ENCODE measurements at places on chromosomes 11 and 22. TPM values are rescaled to one million over a fixed set of nuclear protein-coding genes. Genes with fewer than 3 reads are reported as not detected.
A peak's percentile ranks its signal among the peaks of the same experiment; 100 is the strongest.

- no peak overlapping the region for H3K4me3 ChIP-seq
- H3K27ac ChIP-seq = no peak overlapping the region
- no peak for DNase-seq
Measured at GRCh38 chr11:74683279-74683871, 47.9 kb downstream of the CHRDL2 start.

PIK3C2A gene
- 19.6 TPM for total RNA-seq

DNA sequence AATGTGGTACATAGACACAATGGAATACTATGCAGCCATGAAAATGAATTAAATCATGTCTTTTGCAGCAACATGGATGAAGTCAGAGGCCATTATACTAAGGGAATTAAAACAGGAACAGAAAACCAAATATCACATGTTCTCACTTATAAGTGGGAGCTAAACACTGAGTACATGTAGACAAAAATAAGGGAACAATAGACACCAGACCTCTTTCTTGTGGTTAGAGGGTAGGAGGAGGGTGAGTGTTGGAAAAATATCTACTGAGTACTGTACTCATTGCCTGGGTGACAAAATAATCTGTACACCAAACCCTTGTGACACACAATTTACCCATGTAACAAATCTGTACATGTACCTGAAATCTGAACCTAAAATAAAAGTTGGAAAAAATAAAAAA is 59.1 kb upstream of the ANO5 start:
- no peak for DNase-seq
- H3K4me1 ChIP-seq = no peaks in the 10 kb centered on the region
- no peak overlapping the region for H3K4me3 ChIP-seq
- no peak overlapping the region for H3K27ac ChIP-seq
- H3K27me3 ChIP-seq = no peaks in the 10 kb centered on the region

FGF3 gene
- not detected for total RNA-seq

DNA sequence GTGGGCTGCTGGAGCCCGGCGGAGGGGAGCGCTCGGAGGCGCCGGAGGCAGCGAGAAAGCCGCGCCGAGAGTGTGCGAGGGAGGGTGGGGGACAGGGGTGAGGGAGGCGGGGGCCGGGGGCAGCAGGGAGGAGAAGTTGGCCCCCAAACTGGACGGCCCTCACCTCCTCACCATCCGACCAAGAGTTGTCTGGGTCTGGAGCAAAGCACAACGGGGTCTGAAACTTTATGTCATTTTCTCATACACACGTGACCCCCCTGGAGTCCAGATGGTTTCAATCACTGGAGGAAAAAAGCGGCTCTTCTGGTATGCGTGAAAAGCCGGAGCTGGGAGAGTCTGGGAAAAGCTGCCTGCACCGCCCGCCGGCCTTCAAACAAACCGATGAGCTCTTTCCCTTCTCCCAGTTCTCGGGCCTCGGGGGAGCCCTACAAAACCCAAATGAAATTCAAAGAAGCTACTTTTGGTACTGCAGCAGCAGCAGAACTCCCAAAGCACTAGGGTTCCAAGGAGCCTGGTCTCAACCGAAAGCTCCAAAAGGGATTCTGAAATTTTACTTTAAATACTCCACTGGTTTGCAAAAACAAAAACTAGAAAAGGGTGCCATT is 39.7 kb upstream of the AKIP1 start:
- DNase-seq = no peak
- peaks cover 42% of the 10 kb centered on the region for H3K27me3 ChIP-seq
- H3K4me1 ChIP-seq = peaks cover 8% of the 10 kb centered on the region
- H3K4me3 ChIP-seq = no peak overlapping the region
- no peak overlapping the region for H3K27ac ChIP-seq

GRCh38 chr11:2118677-2119076 is 20.5 kb downstream of the IGF2 start:
- no peaks in the 10 kb centered on the region for H3K36me3 ChIP-seq
- DNase-seq = no peak
- H3K27ac ChIP-seq = no peak overlapping the region
- H3K4me3 ChIP-seq = no peak overlapping the region
- no peaks in the 10 kb centered on the region for H3K4me1 ChIP-seq

- no peaks in the 10 kb centered on the region for H3K36me3 ChIP-seq
- no peak overlapping the region for H3K4me3 ChIP-seq
- no peak overlapping the region for H3K27ac ChIP-seq
- no peak for DNase-seq
- H3K27me3 ChIP-seq = peaks cover 69% of the 10 kb centered on the region
Measured at GRCh38 chr11:76637491-76638269, 32.9 kb downstream of the LRRC32 start.

DNA sequence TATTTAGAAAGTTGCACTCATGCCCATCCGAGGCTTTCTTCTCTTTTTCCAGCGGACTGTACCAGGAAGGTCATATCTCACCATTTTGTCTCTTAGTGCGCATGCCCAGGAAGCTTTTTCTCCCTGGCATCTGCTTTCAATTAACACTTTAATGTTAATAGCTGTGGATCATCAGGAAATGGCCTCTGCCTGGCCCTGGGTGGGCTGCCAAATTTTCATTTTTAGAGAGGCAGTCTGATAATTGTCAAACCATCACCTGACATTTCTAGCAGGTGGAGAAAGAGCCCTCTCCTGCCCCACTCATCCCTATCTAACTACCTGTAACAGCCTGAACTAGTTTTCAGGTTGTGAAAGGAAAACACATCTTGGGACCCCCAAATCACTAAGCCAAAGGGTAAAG is 257.4 kb upstream of the LRRC4C start:
- no peaks in the 10 kb centered on the region for H3K36me3 ChIP-seq
- no peaks in the 10 kb centered on the region for H3K27me3 ChIP-seq
- no peak for DNase-seq
- H3K27ac ChIP-seq = no peak overlapping the region

DNA sequence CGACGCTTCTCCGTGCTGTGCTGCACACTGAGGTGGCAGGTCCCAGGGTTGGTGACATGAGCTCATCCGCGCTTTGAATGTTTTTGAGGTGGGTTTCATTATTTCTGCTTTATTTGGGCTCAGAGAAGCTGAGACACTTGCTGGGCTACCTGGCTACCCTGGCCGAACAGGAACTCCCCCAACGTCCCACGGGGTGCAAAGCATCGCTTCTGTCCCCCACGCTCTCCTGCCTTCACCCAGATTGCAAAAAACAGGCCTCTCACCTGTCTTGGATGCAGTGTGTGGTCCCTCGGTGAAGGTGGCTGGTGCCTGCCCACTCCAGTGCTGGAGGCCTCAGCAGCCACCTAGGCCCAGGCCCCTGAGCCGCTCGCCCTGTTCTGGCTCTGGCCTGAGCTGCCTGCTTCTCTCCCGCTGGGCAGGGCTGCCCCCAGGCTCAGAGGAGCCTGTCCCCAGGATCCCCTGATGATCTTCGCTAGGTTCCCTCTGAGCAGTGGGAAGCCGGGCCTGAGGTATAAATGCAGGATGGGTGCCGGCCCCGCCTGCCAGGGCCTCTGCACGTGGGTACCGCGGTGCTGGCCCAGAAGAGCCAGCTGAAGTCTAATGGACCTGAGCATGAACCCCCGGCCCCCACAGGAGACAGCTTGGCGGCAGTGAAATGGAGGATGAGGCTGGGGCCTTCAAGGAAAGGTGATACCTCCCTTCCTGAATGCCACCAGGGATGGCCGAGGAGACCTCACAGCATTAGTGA is 15.8 kb upstream of the MRGPRD start:
- no peak overlapping the region for H3K4me3 ChIP-seq
- H3K4me1 ChIP-seq = peaks cover 7% of the 10 kb centered on the region
- H3K36me3 ChIP-seq = no peaks in the 10 kb centered on the region
- peaks cover 89% of the 10 kb centered on the region for H3K27me3 ChIP-seq
- no peak overlapping the region for H3K27ac ChIP-seq

DNA sequence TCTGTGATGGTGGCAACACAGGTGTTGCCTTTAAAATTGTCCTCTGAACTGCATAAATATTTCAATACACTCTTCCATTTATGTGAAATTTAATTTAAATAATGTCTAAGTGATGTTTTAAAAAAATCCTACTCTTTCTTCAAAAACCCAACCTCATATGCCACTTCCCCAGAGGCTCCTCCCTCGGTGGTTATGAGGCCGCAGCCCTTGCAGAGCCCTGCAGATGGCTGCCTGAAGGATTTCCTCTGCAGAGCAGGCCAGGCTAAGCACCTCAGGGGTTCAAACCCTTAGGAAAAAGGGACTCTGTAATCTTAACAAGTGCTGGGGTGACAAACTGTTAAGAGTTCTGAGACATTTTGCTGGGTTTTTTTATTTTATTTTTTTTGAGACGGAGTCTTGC is 25.2 kb downstream of the MORC2 start:
- no peak overlapping the region for H3K27ac ChIP-seq
- no peak for DNase-seq
- no peaks in the 10 kb centered on the region for H3K27me3 ChIP-seq
- H3K4me1 ChIP-seq = no peaks in the 10 kb centered on the region

- H3K4me1 ChIP-seq = peaks cover 43% of the 10 kb centered on the region
- no peak overlapping the region for H3K27ac ChIP-seq
- H3K36me3 ChIP-seq = no peaks in the 10 kb centered on the region
- no peak for DNase-seq
- no peak overlapping the region for H3K4me3 ChIP-seq
Measured at GRCh38 chr11:75592715-75593114, 30.7 kb downstream of the SERPINH1 start.

DNA sequence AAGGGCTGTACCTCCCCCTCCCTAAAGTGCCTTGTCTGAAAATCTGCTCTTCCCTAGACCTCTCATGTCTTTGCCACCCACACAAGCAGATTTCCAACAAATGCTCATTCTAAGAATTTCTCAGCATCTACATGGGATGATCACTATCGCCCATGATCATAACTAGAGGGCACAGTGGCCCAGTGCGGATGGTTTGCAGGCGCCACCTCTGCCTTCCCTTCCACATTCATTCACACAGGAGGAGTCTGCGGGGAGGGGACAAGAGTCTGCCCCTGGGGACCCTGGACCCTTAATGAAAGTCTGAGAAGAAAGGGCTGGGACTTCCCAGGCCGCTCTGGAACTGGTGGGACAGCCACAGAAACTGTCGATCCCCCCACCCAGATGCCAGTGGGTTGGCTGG is 28.9 kb downstream of the KCTD17 start:
- H3K36me3 ChIP-seq = no peaks in the 10 kb centered on the region
- no peak overlapping the region for H3K4me3 ChIP-seq
- peaks cover 52% of the 10 kb centered on the region for H3K27me3 ChIP-seq
- no peak overlapping the region for H3K27ac ChIP-seq

- H3K27me3 ChIP-seq = no peaks in the 10 kb centered on the region
- no peak overlapping the region for H3K27ac ChIP-seq
Measured at GRCh38 chr11:96538104-96538503, 148.3 kb downstream of the JRKL start.

- no peaks in the 10 kb centered on the region for H3K36me3 ChIP-seq
- H3K27me3 ChIP-seq = no peaks in the 10 kb centered on the region
- peaks cover 5% of the 10 kb centered on the region for H3K4me1 ChIP-seq
- no peak for DNase-seq
- H3K27ac ChIP-seq = no peak overlapping the region
- no peak overlapping the region for H3K4me3 ChIP-seq
Measured at GRCh38 chr22:35882211-35883030, 146.2 kb downstream of the RBFOX2 start.

DNA sequence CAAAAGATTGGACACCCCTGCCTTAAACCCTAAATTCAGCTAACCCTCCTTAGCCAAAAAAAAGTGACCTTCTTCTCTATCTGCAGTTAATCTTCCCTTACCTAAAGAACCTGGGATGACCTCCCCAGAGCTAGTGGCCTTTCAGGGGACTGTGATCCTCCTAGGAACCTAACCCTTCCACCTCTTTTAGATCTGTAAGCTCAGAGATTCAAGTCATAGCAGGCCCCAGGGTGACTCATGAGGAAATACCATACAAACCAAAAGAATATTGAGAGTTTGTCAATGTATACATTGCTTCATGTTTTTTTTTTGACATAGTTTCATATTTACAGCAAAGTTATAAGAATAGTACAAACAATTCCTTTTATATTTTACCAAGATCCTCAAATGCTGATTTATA is 38.3 kb upstream of the CXCR5 start:
- H3K27me3 ChIP-seq = no peaks in the 10 kb centered on the region
- no peak overlapping the region for H3K4me3 ChIP-seq
- H3K4me1 ChIP-seq = peaks cover 5% of the 10 kb centered on the region
- DNase-seq = peak; percentile 39
- H3K27ac ChIP-seq = peak overlapping the region; percentile 6
- H3K36me3 ChIP-seq = no peaks in the 10 kb centered on the region

MAPK11 gene
- total RNA-seq = 14.6 TPM

NFRKB gene
- 42.6 TPM for total RNA-seq

LSP1 gene
- total RNA-seq = 0.73 TPM

Data from K562 (cell line).